ENCODE measurements at places on chromosomes 11 and 22.
A peak's percentile ranks its signal among the peaks of the same experiment; 100 is the strongest.

- no peak for DNase-seq
These were observed 74.0 kb upstream of the ATXN10 start for GRCh38 chr22:45597460-45598192.

- DNase-seq = no peak
These were observed 677 bp downstream of the DYNC2H1 start for GRCh38 chr11:103109818-103110388.

DNA sequence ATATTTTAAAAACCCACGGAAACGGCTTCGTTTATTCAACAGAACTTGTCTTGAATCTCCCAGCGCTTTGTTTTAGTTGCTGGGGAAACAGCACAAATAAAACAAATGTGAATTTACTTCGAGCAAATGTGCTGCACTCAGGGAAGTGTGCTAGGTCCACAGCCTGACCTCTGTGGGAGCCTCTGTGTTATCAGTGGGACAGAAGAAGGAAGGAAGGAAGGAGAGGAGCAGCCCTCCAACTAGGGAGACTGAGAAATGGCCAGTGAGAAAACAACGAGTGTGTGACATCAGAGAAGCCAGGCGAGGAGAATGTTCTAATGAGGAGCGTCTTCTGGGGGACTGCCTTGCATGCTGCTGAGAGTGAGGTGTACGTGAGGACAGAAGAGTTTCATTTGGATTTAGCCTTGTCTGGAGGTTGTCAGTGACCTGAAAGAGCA is 42.7 kb downstream of the PPP6R3 start:
- DNase-seq = no peak

DNA sequence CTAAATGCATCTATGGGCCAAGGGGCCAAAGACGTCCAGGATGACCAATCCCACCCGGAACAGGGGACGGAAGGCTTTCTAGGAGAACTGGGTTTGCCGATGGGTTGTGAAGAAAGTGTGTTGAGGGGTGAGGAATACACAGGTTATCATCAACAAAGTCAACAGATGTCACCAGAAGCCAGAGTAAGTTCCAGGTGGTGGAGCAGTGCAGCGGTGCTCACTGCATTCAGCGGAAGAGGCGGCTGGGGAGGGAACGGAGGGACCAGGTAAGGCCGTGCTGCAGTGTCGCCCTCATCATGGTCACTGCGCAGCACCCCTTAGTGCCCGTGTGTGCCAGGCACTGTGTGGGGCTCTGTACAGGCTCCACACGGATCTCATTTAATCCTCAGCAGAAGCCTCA is 176.0 kb downstream of the EFCAB6 start:
- no peak for DNase-seq

DNA sequence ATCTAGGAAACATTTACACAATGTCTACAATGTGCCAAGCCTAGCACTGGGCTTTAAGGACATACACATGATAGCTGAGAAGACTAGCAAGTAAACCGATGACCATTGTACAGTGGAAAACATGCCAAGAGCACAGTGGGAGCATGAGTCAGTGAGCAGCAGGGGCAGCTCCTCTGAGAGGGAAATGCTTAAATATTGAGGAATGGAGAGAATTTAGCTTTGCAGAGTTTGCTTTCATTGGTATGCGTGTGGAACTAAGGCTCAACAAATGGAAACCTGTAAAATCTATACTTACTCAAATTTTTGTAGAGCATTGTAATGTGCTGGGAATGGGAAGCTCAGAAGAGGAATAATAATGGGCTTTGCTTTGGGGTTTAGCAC is 282.3 kb downstream of the ST3GAL4 start:
- no peak for DNase-seq

DNA sequence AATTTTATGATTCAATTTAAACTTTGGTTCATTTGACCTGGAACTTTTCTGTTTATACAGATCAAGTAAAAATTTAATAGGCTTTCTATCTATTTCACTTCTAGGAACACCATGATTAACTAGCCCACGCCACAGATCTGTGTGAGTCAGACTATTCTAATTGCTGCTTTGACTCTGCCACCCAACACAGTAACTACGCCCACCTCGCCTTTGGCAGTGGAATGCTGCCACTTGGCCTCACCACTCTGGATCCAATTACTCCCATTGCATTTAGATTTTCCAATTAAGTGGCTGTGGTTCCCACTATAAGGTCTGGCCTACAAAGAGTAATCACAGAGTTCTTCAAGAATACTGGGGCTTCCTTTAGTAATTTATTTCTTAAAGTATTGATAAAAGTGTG is 46.6 kb upstream of the LIN7C start:
- DNase-seq = no peak

GRCh38 chr11:111047374-111047773 is 198.2 kb upstream of the POU2AF2 start:
- peak; percentile 78 for DNase-seq

- DNase-seq = no peak
These were observed 17.4 kb upstream of the FBLN1 start for GRCh38 chr22:45485261-45485660.

GRCh38 chr22:43923631-43924464 is at the start of gene PNPLA3:
PNPLA3 (plus strand) TSS chr22:43923805; CDS start chr22:43923912, 107 bp downstream.
- peak; percentile 37 for DNase-seq

GRCh38 chr11:61369372-61370348 is 7.5 kb downstream of the TMEM138 start:
- no peak for DNase-seq

- DNase-seq = no peak
These were observed 43.2 kb downstream of the PIK3C2A start for GRCh38 chr11:17164361-17165246.

GRCh38 chr11:60859616-60860250 is 4.0 kb upstream of the PTGDR2 start:
- no peak for DNase-seq

- peak; percentile 84 for DNase-seq
These were observed 39.9 kb upstream of the BLID start for GRCh38 chr11:122155765-122156527.

- DNase-seq = no peak
These were observed 6.4 kb downstream of the CD82 start for GRCh38 chr11:44571871-44572270.

DNA sequence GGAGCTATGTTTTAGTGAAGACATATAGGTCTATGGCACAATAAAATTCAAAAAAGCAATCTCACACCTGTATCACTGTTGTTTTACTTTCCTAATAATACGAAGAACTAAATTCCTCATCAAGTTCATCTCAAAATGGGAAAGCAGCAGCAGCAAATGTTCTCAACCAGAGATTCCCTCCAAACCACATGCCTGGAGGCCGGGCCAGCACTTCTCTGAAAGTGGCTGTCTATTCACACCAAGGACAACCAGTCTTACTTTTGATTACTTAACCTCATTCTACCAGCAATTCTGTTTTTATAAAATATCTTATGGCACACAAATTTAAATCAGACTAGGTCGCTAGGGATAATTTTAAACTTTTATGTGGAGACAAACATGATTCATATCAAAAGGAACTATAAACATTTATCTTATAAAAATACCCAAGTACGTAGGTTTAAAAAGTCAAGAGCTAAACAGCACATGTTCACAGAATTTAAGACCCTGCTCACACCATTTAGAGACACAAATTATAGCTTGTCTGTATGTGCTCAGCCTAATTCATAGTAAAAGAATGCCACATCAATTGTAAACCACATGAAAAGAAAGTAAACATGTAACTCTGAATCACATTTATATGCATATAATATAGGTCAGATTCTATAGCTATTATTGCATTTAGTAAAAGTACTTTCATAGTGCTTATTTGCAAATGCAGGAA is 46.1 kb downstream of the RRAS2 start:
- no peak for DNase-seq

DNA sequence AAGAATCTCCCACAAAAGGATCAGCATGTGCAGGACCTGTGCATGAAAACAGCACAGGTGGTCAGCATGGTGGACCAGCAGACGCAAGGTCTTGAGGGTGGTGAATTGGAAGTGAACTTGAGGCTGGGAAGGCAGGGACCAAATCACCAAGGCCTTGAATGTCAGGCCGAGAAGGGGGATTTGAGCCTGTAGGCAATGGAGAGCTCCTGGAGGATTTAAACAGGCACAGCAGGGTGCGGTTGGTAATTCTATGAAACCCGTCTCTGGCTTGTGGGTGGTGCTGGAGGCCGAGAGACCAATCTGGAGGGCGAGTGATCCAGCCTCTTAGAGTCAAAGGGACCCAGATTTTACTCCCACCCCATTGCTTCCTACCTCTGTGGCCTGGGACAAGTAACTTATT is 2.4 kb downstream of the TSKU start:
- DNase-seq = no peak

- no peak for DNase-seq
These were observed 14.5 kb upstream of the BBOX1 start for GRCh38 chr11:27025957-27026733.

DNA sequence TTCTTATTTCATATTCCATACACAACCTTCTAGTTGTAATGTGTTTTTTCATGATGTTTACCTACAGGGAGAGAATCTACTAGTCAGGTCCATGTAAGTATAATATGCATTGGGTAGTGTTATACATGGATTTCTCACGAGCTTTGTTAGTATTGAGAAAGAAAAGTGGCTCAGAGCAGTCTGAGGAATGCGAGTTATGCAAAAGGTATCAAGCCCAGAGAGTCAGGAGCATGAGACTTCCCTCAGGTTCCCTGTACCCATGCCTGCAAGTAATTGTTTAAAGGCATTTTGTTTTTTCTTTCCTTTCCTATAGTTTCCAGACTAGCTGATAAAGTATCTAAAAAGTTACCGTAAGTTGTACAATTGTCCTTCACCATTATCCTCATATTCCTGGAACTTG is 66.1 kb downstream of the STK33 start:
- DNase-seq = no peak

DNA sequence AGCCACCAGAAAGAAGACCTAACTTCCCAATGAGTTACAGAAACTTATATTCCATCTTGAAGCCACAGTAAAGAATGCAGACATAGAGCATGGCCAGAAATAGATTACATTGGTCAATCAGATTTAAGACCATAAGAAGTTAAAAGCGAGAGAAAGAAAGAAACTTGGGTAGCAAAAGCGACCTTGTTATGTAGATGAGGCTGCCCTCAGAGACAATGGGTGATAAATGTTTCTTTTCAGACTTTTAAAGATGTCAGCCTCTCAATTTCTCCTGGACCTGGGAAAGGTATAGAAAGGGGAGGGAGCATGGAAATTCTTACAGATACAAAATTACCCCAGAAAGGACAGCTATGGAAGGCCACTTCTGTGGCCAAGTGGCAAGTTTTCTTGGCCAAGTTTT is 732.6 kb upstream of the LUZP2 start:
- DNase-seq = no peak

DNA sequence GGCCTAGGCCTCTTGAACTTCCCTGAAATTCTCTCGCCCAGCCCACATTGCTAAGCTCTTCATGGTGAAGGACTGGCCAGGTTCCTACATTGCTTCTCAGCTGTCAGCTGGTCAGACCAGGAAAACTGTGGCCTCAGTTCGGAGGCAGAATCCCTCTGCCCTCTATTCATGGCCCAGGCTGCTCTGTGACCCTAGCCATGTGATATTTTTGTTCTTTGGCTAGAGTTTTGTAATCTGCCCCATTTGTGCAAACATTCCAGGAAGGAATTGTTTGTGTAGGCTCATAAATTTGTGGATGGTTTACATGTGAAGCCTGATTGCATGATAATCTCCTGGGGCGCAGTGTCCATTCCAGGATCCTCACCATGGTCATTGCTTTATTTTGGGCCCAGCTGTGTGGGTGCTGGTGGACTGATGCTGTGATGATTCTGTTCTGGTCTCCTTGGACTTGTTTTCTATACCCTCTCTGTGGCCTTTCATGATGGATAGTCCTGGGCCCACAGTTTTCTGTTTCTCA is 149.1 kb upstream of the E2F8 start:
- no peak for DNase-seq

DNA sequence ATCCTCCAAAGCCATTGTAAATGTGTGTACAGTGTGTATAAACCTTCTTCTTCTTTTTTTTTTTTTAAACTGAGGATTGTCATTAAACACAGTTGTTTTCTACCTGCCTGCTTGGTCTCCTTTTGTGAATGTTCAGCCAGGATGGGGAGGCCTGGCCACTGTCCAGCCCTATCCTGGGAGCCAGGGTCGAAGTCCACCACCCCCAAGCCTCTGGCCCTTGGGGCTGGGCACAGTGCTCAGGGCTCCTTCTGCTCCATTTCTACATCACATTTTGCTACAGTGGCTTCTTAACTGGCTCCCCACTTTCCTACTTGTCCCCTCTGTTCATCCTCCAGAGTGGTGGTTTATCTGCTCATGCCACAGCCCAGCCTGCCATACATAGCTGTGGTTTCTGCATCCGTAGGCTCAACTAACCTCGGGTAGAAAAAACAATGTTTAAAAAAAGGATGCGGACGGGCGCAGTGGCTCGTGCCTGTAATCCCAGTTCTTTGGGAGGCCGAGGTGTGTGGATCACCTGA is 2.5 kb upstream of the SMARCB1 start:
- no peak for DNase-seq

- no peak for DNase-seq
These were observed 566 bp downstream of the DDB1 start for GRCh38 chr11:61332281-61332796.

DNA sequence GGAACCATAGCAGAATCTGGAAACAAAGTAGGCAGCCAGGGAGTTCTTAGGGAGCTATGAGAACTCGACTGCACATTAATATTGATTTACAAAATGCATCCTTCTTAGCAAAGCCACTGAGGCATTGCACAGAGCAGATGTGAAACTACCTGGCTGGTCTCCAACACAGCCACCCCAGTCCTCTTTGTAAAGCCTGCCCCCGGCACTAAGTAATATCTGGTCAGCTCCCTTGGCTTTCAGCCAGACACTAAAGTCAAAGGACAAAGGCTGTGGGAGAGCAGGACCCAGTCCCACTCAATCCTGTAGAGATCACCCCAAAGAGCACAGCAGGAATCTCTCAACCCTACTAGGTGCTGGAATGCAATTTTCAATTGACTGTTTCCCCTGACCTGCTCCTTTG is 12.8 kb downstream of the XRRA1 start:
- DNase-seq = peak; percentile 23

GRCh38 chr11:111378861-111379601 is at the start of gene POU2AF1:
POU2AF1 (minus strand) TSS chr11:111379275; CDS start chr11:111379177, 98 bp downstream.
- DNase-seq = no peak

- no peak for DNase-seq
These were observed 153.4 kb downstream of the CACNA1I start for GRCh38 chr22:39723899-39724351.

DNA sequence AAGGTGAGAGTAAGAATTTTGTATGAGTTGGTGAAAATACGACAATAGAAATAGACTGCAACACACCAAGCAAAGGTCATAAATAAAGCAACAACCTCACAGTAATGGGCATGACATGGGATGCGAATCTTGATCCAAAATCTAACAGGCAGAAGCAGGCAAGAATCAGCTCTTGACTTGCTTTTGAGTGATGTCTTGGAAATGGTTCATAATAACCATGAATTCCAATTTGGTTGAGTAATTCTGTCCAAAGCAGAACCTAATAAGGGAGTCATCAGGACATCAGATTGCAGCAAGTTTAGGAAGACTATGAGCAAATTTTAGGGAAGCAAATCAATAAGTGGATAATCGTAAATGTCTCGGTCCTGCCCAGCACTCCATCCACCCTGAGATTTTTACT is 224.0 kb upstream of the ISX start:
- no peak for DNase-seq

- DNase-seq = no peak
These were observed 7.8 kb downstream of the SLC5A1 start for GRCh38 chr22:32050678-32051515.
